Stimulated activated CD8-positive, alpha-beta memory T cell treated with anti-CD3 and anti-CD28 coated beads, Interleukin-15, amount 100 ng/mL, for 48 hours (primary cell): ENCODE measurements at places on chromosomes 1 and 21.

DNA sequence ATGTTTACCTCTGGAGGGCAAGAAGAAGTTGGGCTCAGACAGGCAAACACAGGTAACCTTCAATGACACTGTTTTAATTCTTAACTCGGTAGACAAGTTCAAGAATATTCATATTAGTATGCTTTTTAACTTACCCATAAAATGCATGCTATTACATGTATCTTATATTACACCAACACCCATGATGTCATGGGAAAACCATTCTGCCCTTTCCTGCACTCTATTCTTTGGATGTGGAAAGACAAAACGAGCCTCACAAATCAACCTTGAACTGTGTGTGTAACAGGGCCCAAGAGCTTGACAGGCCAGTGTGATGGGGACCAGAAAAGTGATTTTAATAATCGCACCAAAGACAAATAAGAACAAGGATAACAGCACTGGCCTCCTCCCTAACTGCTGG, 22.6 kb upstream of the RAP1GAP start:
- no peak for DNase-seq

DNA sequence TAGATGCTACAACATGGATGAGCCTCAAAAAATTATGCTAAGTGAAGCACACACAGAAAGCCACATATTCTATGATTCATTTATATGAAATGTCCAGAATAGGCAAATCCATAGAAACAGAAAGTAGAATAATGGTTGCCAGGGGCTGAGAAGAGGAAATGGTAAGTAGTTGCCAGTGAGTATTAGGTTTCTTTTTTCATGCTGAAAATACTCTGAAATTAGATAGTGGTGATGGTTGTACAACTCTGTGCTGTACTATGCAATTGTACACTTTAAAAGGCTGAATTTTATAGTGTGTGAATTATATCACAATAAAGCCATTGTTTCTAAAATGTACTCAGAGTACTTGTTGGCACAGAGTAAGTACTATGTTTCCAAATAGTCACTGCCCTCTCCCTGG, 15.5 kb upstream of the GFI1 start:
- no peak for DNase-seq

DNA sequence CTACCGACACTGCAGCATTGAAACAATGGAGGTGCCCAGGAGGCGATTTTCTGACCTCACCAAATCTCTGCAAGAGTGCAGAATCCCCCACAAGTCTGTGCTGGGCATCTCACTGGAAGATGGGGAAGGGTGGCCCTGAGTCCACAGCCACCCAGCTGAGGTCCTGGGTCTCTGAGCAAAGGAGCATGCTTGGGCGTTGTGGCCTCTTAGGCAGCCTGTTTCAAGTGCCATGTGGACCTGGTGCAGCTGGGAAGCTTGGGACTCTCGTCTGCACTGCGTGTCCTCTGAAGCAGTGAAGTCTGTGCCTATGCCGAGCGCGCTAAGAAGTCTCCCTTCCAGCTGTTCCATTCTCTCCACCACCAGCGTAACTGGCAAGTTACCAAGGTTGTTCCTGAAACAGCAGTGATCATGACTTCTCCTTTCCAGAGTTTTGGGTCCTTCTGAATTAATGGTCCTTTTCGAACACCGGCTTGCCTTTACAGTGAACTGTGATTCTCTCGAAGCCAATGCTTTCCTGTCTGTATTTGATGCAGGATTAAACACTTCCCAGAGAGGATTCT, 5.0 kb upstream of the PLA2G2C start:
- no peak for DNase-seq

DNA sequence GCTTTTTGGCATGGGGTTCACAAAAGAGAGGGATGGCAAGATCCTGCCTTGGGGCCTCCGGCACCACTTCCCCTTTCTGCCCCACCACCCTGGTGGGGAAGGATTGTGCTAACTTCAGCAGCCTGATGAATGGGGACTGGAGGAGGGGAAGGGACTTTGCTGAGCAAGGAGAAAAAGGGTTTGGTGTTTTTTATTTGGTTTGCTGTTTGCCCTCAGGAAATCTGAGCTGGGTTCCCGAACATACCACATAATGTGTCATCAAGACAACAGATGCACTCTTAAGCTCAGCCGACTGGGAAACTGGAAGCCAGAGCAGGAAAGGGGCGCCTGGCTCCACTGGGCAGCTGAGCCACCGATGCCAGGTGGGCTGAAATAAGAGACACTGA, 19.8 kb downstream of the OLFML2B start:
- DNase-seq, result no peak

GRCh38 chr1:196661345-196661744, 9.5 kb downstream of the CFH start:
- no peak for DNase-seq

GRCh38 chr1:40711465-40712404, 20.2 kb downstream of the NFYC start:
- DNase-seq, result no peak

DNA sequence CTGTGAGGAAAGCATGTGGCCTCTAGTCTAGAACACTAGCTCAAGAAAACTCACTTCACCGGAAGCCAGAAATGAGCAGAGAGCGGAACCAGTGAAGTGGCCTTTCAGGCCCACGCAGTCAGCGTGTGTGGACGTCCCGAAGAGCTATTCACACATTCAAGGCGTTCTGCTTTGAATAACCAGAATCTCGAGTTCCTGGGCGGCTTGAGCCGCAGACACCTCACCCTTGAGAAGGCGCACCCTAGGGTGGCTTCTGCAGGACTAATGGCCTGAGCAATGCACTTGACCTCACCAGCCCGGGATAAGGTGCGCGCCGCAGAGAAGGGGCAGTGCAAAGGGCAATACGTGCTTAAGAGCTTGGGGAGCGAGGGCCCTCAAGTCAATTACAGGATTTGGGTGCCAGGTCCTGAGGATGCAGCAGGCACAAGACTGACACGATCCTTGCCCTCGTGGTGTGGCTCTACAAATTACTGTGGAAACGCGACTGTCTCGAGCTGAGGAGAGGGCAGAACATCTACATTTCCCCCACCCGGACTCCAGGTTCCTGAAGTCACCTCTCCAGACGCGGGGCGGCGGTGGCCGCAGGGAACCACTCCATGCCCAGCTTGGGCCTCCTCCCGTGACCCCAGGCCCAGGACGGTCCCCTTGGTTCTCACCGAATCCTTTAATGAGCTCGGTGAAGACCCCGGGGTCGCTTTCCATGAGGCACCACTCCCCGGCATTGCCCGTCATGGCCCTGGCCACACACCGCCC, 455 bp downstream of the UCHL5 start:
- peak; percentile 66 for DNase-seq

GRCh38 chr1:77582905-77583304, 99.6 kb downstream of the ZZZ3 start:
- no peak for DNase-seq

- peak; percentile 74 for DNase-seq
Observed at GRCh38 chr21:45615145-45615711, 28.3 kb upstream of the PCBP3 start.

DNA sequence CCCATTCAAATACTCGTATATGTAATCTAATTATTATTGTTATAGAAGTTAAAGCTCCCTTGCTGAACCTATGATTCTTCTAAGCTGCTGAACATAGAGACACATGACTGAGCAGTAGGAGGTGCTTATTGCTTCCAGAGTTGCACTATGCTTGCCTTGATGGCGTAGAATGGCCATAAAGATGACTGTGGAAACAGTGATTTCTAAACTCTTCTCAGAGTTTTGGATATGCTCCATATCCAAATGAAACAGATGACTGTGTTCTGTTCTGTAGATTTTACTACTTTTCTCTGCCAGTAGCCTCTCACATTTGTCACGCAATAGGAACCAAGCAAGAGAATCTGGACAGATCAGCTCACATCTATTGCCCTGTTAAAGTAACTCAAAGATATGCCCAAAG, 88.1 kb upstream of the CACYBP start:
- no peak for DNase-seq

- no peak for DNase-seq
Observed at GRCh38 chr1:210570116-210570515, 241.4 kb downstream of the HHAT start.

DNA sequence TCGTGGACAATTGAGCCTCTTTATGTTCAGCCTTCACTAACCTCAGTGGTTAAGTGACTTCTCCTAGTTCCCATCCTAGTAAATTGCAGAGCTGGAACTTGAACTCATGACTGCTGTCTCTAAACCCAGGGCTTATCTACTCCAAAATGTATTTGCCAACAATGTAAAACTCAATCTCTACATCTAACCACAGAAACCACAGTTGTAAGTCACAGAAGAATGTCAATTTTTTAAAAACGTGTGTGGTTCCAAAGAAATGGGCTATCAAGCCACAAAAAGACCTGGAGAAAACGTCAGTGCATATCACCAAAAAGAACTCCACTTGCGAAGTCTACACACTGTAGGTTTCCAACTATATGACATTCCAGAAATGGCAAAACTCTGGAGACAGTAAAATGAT, 172.6 kb upstream of the HMCN1 start:
- DNase-seq, result no peak

GRCh38 chr1:202599669-202600431, 110.4 kb downstream of the SYT2 start:
- DNase-seq, result no peak

GRCh38 chr1:183783342-183783741, 21.6 kb upstream of the RGL1 start:
- no peak for DNase-seq

- DNase-seq, result no peak
Observed at GRCh38 chr1:169009666-169010065, 96.8 kb upstream of the ATP1B1 start.

GRCh38 chr1:113125517-113125916, 52.5 kb downstream of the LRIG2 start:
- DNase-seq, result no peak

GRCh38 chr1:156821801-156822200, 5.2 kb upstream of the SH2D2A start:
- peak; percentile 59 for DNase-seq

DNA sequence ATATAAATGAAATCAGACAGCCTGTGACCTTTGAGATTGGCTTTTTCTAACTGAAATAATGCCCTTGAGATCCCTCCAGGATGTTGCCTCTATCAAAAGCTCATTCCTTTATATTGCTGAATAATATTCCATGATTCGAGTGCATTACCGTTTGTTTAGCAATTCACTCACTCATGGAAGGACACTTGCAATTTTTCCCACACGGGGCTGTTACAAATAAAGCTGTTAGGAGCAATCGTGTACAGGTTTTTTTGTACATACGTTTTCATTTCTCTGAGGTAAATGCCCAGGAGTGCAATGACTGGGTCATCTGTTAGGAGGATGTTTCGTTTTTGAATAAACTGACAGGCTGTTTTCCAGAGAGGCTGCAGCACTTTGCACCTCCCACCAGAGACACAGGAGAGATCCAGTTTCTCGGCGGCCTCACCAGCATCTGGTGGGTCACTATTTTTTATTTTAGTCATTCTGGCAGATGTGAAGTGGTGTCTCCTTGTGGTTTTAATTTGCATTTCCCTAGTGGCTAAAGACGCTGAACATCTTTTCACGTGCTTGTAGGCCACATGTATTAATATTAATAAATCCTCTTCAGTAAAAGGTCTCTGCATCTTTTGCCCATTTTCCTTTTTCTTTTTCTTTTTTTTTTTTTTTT, 11.0 kb downstream of the PRDM15 start:
- no peak for DNase-seq

DNA sequence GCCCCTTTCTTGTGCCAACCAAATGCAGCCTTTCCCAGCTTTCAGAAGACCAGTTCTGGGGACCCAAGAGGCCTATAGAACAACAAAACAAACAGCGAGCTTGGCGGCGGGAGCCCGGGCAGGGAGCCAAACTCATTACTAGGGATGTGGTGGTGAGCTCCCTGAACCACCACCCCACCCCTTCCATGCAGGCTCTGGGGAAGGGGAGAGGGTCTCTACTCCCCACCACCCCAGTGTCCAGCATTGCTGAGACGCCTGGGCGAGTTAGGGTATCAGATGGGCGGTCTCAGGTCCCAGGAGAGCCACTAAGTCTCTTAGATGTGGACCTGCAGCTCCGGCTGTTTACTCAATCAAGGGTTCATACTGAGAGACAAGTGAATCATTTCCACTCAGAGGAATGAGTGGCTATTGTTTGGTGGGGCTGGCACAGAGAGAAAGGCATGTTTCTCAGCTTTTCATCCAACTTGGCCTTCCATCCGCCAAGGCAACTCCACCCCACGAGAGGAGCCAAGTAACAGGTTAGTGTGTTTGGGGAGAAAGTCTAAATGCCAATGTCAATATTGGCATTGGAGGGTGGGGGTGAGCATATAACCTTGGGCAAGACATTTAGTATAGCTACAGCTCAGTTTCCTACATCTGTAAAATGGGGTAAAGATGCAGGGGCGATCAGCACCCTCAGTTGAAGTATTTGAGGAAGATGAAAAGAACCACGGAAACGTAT, 40.9 kb downstream of the PLXNA2 start:
- no peak for DNase-seq

DNA sequence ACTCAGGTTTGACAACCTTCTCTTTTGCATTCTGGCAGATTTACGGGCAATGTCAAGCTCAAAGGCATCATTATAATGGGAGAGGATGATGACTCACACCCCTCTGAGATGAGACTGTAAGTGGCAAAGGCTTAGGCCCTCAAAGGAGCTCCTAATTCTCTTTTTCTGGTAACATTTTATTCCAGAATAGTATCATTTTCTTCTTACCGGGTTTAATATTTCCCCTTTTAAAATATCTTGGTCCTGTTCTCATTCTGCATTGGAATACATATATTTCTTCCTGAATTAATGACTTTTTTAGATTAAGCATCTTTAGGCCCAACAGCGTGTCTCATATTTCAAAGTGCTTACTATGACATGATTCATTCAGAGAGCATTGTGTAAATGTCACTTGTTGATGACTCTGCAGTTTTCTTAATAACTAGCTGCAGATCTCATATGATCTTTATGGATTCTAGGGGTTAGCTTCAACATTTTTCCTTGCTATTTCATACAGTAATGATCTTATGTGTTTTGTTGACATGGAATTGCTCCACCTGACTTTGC, 1.7 kb downstream of the PITHD1 start:
- DNase-seq, result no peak

GRCh38 chr21:25577424-25578055, 29.7 kb downstream of the MRPL39 start:
- DNase-seq, result no peak

GRCh38 chr1:94096797-94097549, 24.0 kb downstream of the ABCA4 start:
- no peak for DNase-seq

DNA sequence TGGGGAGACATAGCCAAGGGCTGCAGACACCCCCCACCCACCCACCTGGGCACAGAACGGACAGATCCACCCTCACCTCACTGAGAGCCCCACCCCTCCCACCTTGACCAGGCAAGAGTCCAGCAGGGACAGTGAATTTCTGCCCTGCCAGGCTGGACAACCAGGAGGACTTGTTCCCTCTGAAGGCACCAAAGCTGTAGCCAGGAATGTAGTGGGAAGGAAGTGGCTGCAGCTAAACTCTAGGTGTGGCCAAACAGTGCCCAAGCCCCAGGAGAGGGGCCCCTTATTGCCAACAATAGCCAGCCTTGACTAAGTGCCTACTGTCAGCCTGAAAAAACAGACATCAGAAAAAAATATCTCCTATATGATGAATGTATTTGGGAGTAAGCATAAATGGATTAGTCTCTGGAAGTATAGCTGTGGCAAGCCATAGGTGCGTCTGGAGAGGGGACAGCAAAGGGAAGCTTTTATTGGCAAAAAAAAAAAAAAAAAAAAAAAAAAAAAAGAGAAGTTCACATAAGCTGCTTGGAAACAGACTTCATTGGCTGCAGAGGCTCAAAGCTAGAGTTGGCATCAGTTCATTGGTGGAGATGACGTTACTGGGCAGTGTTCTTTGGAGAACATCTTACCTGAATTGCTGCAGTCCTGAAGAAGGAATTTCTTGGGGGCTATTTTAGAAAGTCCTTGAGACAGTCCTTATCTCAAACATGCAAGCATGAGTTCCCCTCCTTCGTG, 64.1 kb upstream of the TMEM51 start:
- DNase-seq, result no peak
